ENCODE measurements at places on chromosomes 6 and 20.

DNA sequence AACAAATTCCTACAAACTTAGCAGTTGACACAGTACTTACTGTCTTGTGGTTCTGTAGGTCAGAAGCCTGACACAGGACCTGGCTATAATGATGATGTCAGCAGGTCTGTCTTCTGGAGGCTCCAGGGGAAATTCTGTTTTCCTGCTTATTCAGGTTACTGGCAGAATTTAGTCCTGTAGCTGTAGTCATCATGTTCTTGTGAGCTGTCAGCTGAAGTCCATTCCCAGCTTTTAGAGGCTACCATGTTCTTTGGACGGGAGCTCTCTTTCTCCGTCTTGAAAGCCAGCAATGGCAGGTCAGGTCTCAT, 99.2 kb downstream of the HIVEP1 start:
- DNase-seq, result no peak

GRCh38 chr20:10185741-10186558, 32.7 kb upstream of the SNAP25 start:
- DNase-seq, result no peak

- DNase-seq, result no peak
Observed at GRCh38 chr20:10707791-10708190, 34.0 kb upstream of the JAG1 start.

DNA sequence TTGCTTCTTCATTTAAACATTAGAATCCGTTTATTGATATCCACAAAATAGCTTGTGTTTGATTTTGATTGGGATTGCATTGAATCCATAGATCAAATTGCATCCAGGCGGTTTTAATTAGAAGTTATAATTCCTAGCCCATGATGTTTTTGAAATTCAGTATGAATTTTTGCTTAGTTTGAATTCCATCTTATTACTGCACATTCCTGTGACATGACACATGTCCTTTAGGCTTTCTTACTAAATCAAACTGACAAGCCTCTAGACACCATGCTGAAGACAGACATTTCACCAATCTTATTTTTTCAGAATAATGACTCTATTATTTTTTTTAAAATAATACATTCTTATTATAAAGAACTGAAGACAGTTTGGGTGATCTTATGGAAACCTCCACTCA, 21.4 kb upstream of the PI16 start:
- no peak for DNase-seq

DNA sequence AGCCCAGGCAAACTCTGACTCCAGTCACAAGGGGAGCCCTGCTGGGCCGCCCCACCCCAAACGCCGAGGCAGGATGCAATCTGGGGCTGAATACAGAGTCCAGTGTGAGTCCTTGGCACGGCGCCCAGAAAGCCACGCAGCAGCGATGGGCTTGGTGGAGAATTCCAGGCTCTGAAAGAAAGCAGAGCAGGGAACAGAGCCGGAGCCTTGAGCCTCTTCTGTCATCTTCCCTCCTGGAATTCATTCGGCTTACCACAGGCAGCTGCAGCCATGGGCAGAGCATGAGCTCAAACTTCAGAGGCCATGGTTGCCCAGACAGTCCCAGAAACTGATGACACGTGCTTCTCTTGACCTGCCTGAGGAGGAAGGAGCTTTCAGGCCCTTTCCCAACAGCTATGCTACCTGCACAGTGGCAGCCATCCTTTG, 441.1 kb upstream of the JARID2 start:
- DNase-seq, result no peak

GRCh38 chr6:26211963-26212362, 124.7 kb downstream of the HFE start:
- no peak for DNase-seq

- no peak for DNase-seq
Observed at GRCh38 chr6:39051399-39052122, 3.0 kb downstream of the GLP1R start.

GRCh38 chr6:13013681-13014503, 297.3 kb downstream of the PHACTR1 start:
- DNase-seq, result no peak

- no peak for DNase-seq
Observed at GRCh38 chr20:6818033-6818808, 50.7 kb downstream of the BMP2 start.

- no peak for DNase-seq
Observed at GRCh38 chr6:127146932-127147331, 28.5 kb downstream of the RSPO3 start.

GRCh38 chr6:40755749-40756452, 168.7 kb upstream of the LRFN2 start:
- DNase-seq, result no peak

DNA sequence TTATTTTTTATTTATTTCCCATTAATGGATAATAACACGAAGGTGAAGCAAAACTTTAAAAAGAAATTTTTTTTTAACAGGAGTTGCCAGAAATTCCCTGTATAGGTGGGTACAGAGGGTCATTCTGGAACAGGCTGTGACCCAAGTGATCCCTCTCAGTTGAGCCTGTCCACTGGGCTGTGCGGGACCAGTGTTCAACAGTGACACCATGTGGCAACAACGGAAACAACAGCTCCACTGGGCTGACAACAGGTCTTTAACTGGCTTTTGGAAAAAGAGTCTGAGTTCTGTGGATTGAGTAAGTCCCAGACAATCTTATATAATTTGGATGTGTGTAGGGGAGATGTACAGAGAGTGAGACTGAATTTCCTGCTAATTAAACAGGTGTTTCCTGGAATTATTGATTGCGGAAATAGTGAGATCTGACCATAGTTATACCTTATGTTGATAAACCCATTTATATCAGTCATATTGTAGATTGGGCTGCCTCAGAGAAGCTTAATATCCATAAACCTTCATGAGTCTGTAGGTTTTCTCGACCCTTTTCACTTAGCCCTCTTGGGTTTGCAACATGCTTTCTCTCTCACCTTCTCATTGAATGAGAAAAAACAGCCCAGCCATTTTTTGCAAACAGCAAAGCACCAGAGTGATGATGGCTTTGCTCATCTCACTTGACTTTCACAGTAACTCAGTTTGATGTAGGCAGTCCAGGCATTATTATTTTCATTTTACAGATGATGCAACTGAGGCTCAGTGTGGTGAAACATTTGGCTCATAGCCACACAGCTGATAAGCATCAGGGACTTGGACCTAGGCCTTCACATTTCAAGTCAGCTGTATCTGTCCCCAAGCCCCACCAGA, 17.5 kb downstream of the KIAA1755 start:
- no peak for DNase-seq

GRCh38 chr6:47241742-47242482, 67.8 kb downstream of the TNFRSF21 start:
- no peak for DNase-seq

- DNase-seq, result no peak
Observed at GRCh38 chr6:87040729-87041128, 54.2 kb downstream of the CGA start.

DNA sequence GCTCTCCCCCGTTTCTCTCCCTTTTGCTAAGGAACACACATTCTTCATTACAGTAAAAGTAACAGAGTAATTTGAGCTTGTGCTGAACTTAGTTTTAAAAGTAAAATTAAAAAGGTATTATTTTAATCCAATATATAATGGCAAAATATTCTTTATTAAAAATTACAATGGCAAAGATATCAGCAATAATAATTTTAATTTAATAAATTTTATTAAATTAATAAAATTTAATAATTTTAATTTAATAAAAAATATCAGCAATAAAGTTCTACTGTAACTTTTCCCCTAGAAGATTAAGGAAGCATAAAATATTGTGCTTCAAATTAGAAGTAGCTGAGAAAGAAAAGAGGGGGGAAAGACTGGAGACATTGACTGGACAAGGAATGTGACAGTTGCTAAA, 32.5 kb downstream of the DSE start:
- no peak for DNase-seq

DNA sequence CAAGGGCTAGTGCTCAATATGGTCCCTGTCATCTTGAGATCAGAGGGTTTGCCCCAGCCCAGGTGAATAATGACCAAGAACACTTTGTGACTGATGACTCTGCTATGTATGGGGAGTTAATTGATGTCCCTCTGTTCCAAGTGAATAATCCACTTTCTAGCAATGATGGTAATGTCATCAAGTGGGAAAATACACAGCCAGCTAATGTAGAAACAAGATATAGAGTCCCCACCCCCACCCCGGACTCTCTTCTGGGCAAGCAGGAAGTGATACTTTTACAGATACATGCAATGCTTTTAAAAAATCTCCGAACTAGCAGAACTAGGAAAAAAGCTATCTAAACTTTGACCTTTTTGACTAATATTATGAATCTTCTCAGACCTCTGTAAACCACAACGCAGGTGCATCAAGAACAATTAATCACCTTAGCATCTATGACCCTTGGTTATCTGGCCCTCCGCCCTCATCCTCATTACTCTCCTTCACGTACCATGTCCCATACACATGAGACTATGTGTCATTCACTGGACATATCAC, 30.5 kb downstream of the CNR1 start:
- DNase-seq, result no peak

Measured in stimulated activated CD8-positive, alpha-beta memory T cell treated with anti-CD3 and anti-CD28 coated beads, Interleukin-4, amount 100 ng/mL, for 4 hours (primary cell).